ENCODE measurements at places on chromosomes 1 and 21.

DNA sequence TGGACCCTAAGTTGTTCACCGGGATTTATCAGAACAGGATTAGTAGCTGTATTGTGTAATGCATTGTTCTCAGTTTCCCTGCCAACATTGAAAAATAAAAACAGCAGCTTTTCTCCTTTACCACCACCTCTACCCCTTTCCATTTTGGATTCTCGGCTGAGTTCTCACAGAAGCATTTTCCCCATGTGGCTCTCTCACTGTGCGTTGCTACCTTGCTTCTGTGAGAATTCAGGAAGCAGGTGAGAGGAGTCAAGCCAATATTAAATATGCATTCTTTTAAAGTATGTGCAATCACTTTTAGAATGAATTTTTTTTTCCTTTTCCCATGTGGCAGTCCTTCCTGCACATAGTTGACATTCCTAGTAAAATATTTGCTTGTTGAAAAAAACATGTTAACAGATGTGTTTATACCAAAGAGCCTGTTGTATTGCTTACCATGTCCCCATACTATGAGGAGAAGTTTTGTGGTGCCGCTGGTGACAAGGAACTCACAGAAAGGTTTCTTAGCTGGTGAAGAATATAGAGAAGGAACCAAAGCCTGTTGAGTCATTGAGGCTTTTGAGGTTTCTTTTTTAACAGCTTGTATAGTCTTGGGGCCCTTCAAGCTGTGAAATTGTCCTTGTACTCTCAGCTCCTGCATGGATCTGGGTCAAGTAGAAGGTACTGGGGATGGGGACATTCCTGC lies 3.9 kb upstream of the OLFML3 start:
- DNase-seq = no peak

- DNase-seq = peak; percentile 18
Measured at GRCh38 chr1:46301808-46302640, 1.4 kb downstream of the LRRC41 start.

DNA sequence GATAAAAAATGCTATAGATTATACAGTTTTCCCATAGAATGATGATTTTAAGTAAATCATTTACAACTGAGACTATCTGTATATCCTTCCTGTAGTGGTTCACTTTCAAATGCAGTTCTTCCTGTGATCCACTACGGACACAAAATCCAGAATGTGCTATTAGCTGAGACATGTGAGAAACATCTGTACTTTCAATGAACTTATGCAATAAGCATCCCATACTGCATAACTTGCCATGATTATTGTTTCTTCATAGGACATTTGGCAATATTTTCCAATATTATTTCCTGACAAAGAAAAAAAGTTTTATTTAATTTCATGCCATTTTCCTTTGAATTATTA lies 83.5 kb upstream of the PRDX6 start:
- DNase-seq = no peak

GRCh38 chr1:147252540-147252939 lies 10.1 kb downstream of the CHD1L start:
- no peak for DNase-seq

DNA sequence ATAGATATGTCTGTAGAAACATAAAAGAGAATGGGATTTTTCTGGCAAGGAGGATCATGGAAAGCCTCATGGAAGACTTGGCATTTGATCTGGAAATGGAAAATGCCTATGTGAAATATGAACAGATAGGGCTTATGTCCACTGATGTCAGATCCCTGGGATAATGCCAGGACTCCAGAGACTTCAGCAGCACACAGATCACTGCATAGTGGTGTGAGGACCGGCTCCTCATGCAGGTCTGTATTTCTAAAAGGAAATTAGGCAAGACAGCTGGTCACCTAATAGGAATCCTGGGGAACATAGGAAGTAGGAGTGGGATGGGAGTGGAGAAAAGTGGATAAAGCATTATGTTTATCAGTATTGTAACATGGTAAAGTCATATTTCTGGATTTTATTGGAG lies 56.8 kb upstream of the IPO9 start:
- no peak for DNase-seq

DNA sequence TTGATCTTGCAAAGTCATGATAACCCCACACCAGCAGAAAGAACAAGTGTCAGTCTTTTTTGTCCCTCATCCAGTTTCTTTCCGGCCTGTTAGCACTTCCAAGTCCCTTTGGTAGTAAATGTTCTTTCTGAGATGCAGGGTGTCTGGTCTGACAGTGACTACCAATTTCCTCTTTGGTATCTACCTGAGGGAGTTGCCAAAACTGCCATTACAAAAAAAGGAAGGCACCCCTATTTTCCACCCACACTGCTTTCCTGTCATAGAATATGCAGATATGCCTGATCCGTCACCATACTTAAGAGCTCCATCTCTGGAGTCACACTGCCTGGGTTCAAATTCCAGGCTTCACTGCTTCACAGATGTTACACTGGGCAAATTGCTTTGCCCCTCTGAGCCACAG lies 72.4 kb downstream of the ZNF281 start:
- DNase-seq = no peak

DNA sequence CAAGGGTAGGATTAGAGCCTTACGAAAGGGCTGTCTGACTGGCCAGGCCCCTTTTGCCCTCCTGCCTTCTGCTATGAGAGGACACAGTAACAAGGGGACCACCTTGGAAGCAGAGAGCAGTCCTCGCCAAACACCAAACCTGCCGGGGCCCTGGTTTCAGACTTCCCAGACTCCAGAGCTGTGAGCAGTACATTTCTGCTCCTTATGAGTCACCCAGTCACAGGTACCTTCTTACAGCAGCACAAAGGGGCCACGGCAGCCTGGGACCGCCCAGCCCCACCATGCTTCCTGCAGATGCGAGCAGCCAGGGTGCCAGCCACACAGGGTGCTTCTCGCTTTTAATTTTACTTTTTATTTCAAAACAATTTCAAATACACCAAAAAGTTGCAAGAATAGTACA lies 17.2 kb upstream of the POFUT2 start:
- no peak for DNase-seq

DNA sequence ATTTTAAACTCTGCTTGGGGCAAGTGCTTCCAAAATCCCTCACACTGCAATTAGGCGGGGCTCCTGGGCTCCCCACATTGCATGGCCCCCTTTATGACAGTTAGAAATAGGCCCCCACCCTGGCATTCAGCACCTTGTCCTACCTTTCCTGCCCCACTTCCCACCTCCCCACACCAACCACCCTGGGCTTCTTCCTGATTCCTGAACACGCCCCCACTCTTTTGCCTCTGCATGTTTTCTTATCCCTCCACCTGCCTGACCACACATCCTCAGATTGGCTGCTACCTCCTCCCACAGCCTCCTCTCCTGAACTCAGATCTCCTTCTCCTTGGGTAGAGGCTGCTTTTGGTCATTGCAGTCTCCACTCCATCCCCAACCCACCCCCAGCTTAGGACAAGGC lies 1.5 kb downstream of the MOB3C start:
- DNase-seq = no peak

- DNase-seq = no peak
Measured at GRCh38 chr1:92587445-92587844, 100.7 kb upstream of the GFI1 start.

DNA sequence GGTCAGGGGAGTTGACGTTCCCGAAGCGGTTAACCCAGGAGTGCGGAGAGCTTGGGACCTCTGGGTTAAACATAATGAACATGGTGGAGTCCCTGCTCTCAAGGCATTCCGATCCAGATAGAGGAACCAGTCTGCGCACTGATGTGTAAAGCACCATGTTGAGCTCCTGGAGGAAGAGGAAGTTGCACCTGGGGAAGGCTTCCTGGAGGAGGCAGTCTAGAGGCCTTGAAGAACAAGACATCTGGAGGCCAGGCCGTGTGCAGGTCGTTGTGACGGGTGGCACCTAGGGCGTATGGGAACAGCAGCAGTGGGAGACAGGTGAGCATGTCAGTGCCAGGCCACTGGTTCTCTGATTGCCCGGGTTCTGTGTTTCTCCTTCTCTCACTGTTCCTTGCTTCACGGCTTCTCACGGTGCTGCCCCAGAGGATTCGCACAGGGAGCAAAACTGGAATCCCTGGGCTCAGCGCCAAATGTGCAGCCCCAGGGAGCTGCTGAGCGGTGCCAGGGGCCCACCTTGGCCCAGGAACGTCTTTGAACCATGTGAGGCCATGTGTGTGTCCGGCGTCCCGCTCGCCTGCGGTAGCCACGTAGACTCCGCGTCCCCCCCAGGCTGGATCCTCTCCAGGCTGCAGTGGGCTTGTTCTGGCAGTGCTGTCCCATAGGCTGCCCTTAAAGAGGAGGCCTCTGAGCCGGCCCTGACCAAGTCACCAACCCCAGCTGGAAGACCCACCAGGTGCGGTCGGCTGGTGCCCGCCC lies 122.9 kb upstream of the GALNT2 start:
- no peak for DNase-seq

GRCh38 chr1:180213401-180214170 lies 16.5 kb upstream of the LHX4 start:
- peak; percentile 38 for DNase-seq

GRCh38 chr21:37257511-37257966 lies 9.6 kb downstream of the VPS26C start:
- peak; percentile 49 for DNase-seq

GRCh38 chr1:39754026-39754570 lies 15.4 kb downstream of the PPIE start:
- no peak for DNase-seq

DNA sequence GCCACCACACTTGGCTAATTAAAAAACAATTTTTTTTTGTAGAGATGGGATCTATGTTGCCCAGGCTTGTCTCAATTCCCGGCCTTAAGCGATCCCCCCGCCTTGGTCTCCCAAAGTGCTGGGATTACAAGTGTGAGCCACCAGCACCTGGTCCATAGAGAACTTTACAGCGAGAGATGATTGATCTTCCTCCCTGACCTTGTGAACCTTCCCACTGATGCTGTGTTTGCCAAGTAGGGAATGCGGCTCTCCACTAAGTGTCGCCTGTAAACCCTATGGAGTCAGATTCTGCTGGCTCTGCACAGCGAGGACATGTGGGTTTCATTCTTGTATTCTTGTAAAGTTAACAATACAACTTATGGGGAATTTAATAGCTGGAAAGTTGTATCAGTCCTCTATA lies 81.3 kb upstream of the LYST start:
- no peak for DNase-seq

GRCh38 chr1:86324130-86324822 lies 71.8 kb downstream of the ODF2L start:
- DNase-seq = no peak

GRCh38 chr1:58067082-58067481 lies 479.4 kb downstream of the OMA1 start:
- DNase-seq = no peak

- no peak for DNase-seq
Measured at GRCh38 chr21:19557046-19557445, 1153.5 kb upstream of the TMPRSS15 start.

DNA sequence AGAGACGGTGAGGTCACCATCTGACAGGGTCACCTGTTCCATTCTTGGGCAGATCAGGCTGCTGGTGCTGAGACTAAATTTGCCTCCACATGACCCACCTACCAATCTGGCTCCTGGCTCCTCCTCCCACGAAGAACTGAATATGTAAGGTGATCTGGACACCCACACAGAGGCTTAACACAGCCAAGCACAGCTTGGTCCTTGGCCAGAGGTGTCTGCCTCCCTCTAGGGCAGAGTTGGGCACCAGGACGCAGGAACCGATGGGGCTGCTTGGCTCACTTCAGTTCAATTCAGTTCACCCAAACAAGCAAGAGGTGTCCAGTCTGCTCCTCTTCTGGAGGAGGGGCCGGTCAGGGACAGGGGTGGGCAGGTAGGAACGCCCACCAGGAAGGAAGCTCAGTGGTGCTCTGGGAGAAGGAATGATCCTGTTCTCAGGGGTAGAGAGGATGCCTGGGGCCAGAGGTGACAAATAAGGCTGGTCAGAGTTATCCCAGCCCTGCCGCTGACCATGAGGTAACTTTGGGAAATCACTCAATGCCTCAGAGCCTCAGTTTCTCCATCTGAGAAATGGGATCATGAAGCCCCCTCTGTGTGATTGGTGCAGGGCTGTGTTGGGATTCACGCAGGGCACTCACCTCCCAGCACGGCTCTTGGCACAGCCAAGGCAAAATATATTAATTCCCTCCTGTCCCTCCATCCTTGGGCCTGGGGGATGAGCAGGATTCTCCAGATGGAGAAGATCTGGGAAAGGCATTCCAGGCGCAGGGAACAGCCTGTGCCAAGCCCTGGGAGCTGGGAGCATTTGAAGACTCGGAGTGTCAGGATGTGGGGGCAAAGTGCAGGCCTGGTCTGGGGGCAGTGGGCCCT lies 284.5 kb downstream of the PTPRU start:
- no peak for DNase-seq

DNA sequence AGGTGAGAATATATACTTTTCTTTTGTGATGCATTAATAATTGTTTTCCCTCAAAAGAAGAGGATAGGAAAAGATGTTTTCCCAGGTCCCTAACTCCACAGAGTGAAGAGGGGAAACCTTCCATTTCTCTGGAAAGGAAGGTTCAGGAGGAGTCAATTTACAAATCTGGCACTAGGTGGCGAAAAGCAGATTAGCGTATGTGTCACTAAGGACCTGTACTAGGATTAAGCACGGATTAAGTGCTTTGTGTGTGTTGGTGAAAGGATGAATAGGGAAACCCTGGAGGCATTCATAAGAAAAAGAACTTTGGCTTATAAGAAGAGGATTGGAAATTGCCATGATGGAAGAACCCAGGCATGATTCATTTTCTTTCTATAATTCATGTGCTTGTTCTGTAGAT lies 410.1 kb upstream of the PLXNA2 start:
- DNase-seq = no peak

DNA sequence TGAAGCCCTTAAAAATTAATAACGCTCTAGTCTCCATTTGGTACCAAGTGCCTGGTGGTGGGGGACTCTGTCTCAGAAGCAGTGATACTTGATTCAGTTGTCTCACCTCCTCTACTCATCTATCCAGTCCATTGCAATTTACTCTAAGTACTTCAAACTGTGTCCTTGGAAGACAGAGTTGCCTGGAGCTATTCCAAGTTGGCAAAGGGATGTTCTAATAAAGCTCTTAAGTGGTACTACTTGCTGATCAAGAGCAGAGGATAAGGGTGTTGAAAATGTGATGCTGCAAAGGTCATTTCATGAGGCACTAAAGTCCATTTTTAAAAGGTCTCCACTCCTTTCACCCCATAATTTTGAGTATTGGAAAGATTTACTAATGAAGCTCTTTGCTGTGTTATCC lies 142.2 kb downstream of the NFIA start:
- no peak for DNase-seq

GRCh38 chr1:69406244-69406643 lies 161.5 kb upstream of the LRRC7 start:
- no peak for DNase-seq

DNA sequence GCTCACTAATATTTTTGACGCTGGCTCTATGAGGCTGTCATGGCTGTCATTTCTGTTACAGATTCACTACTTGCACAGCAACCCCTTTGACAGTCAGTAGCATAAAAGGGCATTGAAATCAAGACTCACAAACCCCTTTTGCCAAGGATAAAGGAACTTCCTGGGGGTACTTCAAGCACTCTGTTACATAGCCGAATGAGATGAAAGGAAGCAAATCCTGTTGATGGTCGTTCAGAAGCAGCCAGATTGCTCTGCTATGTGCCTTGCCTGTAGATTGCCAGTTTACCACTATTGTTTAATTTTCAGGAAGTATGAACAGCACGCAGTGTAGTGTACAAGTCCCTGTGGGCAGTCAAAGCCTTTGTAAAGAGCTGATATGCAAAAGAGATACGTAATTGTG lies 296.2 kb downstream of the LRRIQ3 start:
- no peak for DNase-seq

- peak; percentile 74 for DNase-seq
Measured at GRCh38 chr21:32411350-32412161, 950 bp upstream of the EVA1C start.
